ENCODE measurements at places on chromosomes 11 and 22. TPM values are rescaled to one million over a fixed set of nuclear protein-coding genes. Genes with fewer than 3 reads are reported as not detected.

- no peaks in the 10 kb centered on the region for H3K36me3 ChIP-seq
- no peak overlapping the region for H3K4me3 ChIP-seq
- no peak for DNase-seq
- peaks cover 16% of the 10 kb centered on the region for H3K27me3 ChIP-seq
- H3K27ac ChIP-seq: peak overlapping the region; percentile 43
- peaks cover 3% of the 10 kb centered on the region for H3K4me1 ChIP-seq
These were observed 44.0 kb downstream of the KIAA1671 start for GRCh38 chr22:24996420-24996952.

DNA sequence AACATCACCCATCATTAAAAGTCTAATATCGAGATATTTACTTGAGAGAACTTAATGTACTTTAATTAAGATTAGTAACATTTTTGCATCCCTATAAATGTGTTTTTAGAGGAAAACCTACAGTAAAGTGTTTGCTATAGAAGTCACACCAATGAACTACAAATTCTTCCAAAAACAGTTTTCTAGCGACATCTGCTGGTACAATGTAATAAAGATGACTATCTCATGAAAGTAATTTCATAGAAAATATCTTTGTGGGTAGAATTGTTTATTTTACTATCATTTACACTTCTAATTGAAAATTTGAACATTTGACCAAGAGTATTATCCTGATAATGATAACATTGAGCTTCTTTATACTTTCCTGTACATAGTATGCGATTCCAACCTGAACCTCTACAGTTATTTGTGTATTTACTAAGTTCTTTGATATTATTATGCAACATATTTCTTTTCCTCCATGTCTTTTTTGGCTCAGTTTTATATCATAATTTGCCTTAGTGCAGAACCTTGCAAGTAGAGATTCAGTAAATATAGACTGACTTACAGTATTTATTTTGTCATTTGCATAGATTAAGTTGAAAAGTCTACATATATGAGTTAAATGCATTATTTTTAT, 252.7 kb downstream of the TMEM135 start:
- H3K36me3 ChIP-seq: no peaks in the 10 kb centered on the region
- H3K27me3 ChIP-seq: no peaks in the 10 kb centered on the region
- H3K27ac ChIP-seq: no peak overlapping the region
- H3K4me1 ChIP-seq: no peaks in the 10 kb centered on the region
- no peak overlapping the region for H3K4me3 ChIP-seq

DNA sequence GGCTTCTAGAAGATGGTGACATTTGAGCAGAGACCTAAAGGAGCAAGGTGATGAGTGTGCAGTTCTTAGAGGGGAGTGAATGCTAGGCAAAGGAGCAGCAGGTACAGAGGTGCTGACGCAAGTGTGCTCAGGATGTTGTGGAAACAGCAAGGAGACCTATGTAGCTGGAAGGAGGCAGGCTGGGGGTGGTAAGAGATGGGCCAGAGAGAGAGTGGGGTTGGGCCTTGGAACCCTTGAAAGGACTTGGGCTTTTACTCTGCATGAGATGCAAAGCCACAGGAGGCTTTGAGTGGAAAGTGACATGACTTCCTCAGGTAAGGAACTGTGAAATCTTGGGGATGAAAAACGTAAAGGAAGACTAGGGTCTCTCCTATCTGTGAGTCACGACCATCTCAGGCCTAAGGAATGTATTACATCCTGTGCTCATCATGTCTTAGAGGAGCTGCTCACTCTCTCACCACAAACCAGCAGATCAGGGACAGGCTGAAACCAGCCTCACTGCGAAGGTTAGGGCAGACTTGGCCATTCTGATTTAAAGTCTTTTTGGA, 65.4 kb downstream of the MICAL2 start:
- no peak overlapping the region for H3K27ac ChIP-seq
- H3K27me3 ChIP-seq: no peaks in the 10 kb centered on the region
- no peak for DNase-seq

GRCh38 chr22:37623075-37624016, 14.7 kb downstream of the GGA1 start:
- DNase-seq: peak; percentile 79
- H3K27ac ChIP-seq: peak overlapping the region; percentile 97
- H3K4me1 ChIP-seq: peaks cover 19% of the 10 kb centered on the region
- peak overlapping the region; percentile 44 for H3K4me3 ChIP-seq

GRCh38 chr22:29780748-29781676, 13.8 kb downstream of the UQCR10 start:
- no peaks in the 10 kb centered on the region for H3K4me1 ChIP-seq
- H3K4me3 ChIP-seq: no peak overlapping the region
- DNase-seq: no peak
- H3K36me3 ChIP-seq: no peaks in the 10 kb centered on the region
- no peaks in the 10 kb centered on the region for H3K27me3 ChIP-seq

GRCh38 chr22:47152236-47152635, 389.8 kb downstream of the TBC1D22A start:
- peaks cover 10% of the 10 kb centered on the region for H3K36me3 ChIP-seq
- no peaks in the 10 kb centered on the region for H3K4me1 ChIP-seq
- H3K27ac ChIP-seq: no peak overlapping the region
- no peaks in the 10 kb centered on the region for H3K27me3 ChIP-seq
- H3K4me3 ChIP-seq: no peak overlapping the region

The PRR33 gene
- not detected for total RNA-seq

The ELFN2 gene
- total RNA-seq: 0.55 TPM

Data from naive thymus-derived CD8-positive, alpha-beta T cell (primary cell).